ENCODE measurements at places on chromosomes 1 and 21.

GRCh38 chr1:245475126-245475525 lies 320.3 kb downstream of the KIF26B start:
- no peak for DNase-seq

- no peak for DNase-seq
Observed at GRCh38 chr21:43362321-43362791, 64.6 kb downstream of the SIK1 start.

GRCh38 chr1:111802110-111802509 lies 46.4 kb downstream of the DDX20 start:
- DNase-seq = no peak

GRCh38 chr1:151512326-151512725 lies 1.1 kb downstream of the CGN start:
- DNase-seq = no peak

GRCh38 chr21:32523988-32524719 lies 61.2 kb downstream of the TCP10L start:
- no peak for DNase-seq

- DNase-seq = no peak
Observed at GRCh38 chr1:192959657-192960186, 99.4 kb downstream of the UCHL5 start.

DNA sequence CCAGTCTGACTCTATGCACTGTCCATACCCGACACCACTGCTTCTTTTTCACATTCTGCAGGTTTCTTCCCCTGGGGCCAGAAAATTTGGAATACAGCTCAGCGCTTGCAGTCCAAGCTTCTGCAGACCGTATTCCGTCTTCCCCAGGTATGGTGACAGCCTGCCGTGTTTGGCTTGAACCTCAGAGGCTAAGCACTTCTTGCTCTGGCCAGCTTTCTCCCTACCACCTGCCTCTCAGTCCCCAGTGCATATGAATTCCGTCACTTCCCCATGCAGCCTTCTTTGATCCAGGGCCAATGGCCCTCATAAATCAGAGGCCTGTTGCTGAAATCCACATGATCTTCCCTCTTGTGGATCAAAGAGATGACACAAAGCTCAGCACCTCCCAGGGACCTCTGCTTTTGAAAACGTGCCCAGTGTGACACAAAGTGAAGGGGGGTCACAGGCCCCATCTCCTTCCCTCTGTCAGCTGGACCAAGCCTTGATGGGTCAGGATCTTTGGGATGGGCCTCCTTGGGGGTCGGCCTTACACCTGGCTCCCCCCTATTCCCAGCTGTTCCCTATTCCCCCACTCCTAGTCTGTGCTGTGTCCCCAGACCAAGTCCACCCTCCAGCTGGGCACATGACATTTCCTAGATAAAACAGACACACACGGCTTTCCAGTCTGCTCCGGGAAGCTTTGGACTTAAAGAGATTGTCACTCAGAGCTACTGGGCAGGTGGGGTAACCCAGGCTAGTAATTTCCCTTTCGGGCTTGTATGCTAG lies 66.6 kb downstream of the HMGB4 start:
- DNase-seq = no peak

DNA sequence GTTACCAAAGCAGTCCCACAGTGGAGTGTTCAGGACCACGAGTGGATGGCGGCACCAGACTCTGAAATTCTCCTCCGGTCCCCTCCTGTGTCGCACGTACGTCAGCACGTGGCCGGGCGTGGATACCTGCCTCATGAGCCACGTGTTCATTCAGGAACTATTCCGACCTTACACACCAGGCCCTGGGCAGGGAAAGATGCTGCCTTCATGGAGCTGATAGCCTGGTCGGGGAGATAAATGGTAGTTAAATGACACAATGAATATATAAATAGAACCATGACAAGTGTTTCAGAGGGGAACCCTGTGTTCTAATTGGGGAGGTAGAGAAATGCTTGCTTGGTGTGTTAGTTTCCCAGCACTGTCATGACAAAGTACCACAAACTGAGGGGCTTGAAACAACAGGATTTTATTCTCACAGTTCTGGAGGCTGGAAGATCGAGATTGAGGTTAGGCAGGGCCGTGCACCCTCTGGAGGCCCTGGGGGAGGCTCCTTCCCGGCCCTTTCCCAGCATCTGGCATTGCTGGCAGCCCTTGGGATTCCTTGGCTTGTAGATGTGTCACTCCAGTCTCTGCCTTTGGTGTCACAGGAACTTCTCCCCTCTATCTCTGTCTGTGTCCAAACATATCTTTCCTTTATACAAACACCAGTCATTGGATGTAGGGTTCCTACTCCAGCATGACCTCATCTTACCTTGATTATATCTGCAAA lies 28.9 kb upstream of the GPR137B start:
- no peak for DNase-seq

DNA sequence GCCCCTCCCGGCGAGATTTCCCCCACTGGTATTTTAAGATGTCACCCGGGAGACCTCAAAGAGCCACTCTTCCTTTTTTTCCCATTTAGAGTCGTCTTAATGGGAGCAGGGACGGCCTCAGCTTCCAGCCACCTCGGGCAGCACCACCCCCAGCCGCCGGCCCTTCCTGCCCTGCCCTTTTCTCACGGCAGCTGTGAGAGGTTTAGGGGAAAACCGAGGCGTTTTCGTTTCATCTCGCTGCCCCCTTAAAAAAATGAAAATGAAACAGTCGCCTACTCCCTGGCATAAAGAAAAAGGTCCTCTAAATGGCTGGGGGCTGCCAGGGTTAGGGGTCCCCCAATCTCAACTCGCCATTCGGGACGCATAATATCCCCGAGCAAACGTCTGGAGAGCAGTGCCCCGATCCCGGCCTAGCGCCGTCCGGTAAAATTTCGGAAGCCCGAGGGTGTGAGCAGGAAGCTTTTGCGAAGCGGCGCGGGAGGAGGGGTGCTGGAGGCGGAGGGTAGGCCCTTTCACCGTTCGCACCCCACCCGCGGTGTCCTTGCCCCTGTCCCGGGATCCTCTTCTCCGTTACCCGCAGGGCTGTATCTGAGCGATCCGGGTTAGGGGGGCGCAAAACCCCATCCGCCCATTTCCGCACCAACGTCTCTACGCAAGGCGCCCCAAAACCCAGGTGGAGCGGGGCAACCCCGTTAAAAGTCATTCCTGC lies 1.2 kb downstream of the RUNX3 start:
- DNase-seq = no peak

GRCh38 chr1:24418898-24419628 lies 3.5 kb downstream of the NIPAL3 start:
- no peak for DNase-seq

DNA sequence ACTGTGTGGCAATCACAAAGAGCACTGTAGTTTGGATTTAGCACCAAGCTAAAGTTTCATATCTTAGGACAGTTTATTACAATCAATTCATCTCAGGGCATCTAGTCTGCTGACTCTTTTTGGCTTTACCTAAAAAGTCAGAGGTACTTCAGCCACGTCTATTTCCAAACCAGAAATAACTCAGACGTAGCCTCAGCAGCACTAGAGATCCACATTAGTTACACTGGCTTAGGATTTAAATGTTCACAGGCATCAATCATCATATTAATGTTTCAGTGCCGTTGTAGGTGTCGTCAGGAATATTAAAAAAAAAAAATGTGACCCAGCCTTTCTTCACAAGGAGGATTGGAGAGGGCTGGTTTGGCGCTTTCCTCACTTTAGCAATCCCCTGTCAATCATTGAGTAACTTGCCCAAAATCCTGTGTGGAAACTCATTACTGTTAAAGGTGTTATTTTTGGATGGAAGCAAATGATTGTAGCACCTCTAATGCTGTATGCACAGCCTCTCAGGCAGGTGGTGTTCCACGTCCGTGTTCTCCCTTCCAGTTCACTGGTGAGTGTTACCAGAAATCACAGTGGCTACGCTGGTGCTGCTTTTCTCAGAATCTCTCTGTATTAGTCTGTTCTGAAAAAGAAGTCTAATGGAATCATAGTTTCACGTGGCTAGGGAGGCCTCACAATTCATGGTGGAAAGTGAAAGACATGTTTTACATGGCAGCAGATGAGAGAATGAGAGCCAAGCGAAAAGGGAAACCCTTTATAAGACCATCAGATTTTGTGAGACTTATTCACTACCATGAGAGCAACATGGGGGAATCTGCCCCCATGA lies 45.4 kb downstream of the NEK7 start:
- no peak for DNase-seq

DNA sequence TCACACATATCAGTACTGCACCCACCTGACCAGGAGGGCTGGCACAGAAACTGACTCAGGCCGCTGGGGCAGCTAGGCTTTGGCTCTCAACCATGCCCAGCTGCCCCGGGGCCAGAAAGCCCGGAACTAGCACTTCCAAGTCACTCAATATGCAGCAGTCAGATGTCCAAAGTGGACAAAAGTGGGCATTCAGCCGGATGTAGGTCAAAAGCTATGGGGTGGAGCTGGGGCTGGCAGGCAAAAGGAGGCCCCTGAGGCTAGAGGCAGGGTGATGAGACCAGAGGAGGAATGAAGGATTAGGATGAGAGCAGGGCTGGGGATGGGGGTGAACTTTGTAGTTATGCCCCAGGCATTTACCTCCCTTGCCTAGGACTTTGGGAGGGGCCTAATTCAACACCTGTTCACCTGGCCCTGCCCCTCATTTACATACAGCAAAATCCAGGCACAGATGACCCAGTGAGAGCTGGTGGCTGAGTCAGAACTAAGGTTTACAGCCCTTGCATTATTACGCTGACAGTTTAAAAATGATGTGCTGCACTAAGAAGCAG lies 30.7 kb upstream of the EDN2 start:
- no peak for DNase-seq

DNA sequence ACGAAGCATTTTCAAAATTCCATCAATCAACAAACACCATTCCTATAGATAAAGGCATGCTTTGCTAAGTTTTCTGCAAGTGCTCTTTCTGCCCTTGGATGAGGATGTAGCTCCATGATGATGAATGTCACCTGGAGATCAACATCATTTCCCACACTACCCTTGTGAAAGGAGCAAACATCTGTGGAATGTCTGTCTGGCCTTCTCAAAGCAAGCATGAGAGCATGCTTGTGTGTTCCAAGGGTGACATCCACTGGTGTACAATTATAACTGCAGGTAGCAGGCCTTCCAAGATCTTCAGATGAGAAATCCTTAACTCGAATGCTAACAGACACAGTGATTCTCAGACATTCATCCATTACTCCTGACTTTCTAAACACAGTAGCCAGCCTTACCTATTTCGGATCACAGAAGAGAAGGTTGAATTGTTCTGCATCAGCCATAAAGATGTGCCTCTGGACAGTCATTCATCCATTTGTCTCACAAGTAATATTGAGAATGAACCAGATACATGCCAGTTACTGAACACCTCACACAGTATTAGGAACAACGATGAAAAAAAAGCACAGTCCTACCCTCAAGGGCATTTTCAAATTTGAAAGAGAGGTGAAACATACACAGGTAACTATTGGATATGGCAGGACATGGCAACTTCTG lies 162.4 kb downstream of the TPR start:
- no peak for DNase-seq

- DNase-seq = no peak
Observed at GRCh38 chr1:65830306-65830705, 37.6 kb downstream of the PDE4B start.

DNA sequence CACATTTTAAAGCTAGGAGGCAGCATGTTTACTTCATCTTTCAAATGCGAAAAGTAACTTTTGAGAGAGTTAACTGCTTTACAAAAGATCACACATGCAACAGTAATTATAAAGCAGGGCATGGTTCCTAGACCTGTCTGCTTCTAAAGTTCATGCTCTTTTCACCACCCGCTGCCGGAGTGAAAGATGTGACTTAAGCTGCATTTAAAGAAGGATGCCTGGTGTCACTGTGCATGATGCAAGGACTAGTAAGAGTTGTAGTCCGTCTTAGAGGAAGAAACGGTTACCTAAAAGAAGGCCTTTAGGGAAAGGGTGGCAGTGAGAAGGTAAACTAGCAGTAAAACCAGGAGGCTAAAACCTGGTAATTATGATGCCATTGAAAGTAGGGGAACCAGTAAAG lies 1689.1 kb downstream of the KCNT2 start:
- DNase-seq = no peak

GRCh38 chr1:226939438-226940028 lies 561 bp upstream of the COQ8A start:
- no peak for DNase-seq

GRCh38 chr1:174724219-174724618 lies 275.5 kb upstream of the CACYBP start:
- no peak for DNase-seq

- DNase-seq = no peak
Observed at GRCh38 chr21:38039841-38040240, 123.6 kb upstream of the KCNJ6 start.

DNA sequence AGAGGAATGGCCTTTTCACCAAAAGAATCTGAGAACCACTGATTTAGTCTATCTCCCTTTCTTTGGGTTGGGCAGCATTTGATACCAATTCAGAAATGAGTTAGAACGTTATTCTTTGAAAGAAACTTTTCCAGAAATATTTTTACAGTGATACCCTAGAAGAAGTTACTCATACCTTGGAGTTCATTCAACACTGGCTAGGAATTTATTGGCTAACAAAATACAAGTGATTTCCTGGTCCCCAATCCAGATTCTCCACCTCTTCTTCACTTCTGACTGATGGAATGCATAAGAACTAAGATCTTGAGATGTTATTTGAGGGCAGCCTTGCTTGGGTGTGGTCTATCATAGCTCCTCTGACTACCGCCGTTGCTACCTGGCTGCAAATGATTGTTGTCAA lies 9.4 kb downstream of the C1orf162 start:
- DNase-seq = no peak

DNA sequence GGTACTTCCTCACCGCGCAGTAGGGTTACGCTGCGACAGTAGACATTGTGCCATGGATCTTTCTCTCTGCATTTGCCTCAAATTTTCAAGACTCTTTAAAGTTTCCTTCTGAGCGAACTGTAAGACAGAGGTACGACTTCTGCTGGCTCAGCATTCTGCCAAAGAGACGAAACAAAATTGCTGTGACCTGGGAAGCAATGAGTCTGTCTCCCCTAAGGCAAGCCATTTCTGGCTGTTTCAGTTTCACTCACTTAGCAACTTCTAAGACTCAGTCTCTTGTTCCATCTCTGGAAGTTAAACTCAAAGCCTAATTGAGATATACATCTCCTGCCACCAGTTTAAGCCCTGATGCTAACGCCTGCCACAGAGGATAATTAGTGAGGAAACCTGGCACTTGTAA lies 510.9 kb upstream of the DAB1 start:
- no peak for DNase-seq

DNA sequence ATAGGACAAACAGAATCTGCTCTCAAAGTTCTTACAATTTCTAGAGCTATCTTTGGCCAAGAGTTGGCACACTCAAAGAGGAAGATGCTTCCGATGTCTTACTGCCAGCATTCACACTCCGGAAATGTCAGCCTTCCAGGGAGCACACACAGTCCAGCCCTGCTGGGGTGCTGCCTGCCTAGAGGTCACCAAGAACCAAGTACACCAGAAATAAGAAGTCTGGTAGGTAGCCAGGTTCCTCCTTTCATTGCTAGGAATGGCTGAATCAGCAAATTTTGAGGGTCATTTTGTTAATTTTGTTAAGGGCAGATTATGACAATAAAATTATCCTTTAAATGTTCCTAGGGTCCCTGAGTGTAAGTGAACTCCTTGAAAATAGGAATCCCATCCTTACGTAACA lies 77.5 kb downstream of the PLPP3 start:
- no peak for DNase-seq

GRCh38 chr21:34922479-34922878 lies 126.6 kb downstream of the RUNX1 start:
- DNase-seq = no peak

Data from cortex of kidney (tissue), 1 donor.